ENCODE measurements at places on chromosomes 6 and 20.

- DNase-seq = no peak
These were observed 227.0 kb upstream of the MARCKS start for GRCh38 chr6:113629975-113630737.

GRCh38 chr20:4802023-4802422 is 80.3 kb downstream of the PRND start:
- DNase-seq = no peak

DNA sequence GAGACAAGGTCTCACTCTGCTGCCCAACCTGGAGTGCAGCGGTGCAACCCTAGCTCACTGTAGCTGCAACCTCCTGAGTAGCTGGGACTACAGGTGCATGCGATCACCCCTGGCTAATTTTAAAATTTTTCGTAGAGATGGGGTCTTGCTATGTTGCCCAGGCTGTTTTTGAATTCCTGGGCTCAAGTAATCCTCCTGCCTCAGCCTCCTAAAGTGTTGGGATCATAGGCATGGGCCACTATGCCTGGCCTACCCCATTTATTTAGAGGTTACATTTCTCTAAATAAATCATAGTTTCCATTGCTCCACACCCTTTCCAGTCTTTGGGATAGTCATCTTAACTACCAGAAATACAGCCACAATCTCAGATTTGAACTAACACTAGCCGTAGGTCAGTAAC is 134.7 kb upstream of the CITED2 start:
- no peak for DNase-seq

GRCh38 chr6:106363401-106364138 is 3.1 kb downstream of the CRYBG1 start:
- no peak for DNase-seq

DNA sequence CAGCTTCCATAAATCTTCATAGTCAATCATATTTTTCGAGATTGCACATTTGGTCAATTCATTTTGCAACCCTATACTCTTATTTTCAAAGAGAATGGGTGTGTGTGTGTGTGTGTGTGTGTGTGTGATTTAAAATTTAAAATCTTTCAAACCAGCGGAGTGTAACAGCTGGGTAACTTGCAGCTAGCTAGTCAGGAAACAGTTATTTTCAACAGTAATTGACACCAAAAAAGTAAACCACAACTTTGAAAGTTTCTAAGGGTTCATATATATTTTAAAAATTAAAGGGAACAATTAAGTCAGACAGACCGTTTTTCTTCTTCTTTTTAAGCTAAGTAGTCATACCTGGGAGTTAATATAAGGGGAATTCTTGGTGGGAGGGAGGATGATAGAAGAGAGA is 57.0 kb downstream of the PRR18 start:
- DNase-seq = no peak

DNA sequence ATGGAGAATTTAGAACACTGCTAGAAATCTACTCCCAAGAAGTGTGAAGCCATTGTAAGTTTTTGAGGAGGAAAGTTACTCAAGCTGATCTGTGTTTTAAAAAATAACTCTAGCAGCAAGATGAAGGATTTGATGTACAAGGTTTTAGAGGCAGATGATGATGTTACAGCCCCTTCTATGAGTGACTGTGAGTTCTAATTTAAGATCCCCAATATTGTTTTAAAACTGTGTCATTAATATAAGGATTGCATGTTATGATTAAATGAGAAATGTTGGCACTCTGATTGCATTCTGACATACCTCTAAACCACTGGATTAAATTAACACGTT is 293.5 kb downstream of the ADGB start:
- DNase-seq = no peak

GRCh38 chr20:41425180-41425884 is 58.7 kb upstream of the EMILIN3 start:
- DNase-seq = no peak

DNA sequence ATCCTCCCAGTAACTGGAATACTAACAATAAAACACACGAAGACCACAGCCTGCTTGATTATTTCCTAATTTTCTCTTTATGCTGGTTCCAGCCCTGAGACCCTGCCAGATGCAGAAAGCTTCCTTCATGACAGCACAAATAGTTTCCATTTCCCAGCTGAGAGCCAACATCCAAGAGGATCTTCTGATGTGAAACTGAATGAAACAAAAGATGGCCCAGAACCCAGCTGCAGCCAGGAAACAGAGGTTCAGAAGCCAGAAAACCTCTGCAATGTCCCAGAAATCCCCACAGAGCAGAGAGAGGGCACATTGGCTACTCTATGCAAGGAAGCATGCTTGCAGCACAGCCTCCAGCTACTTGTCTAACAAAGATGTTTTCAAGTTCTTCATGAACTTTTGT is 61.8 kb upstream of the PLEKHG1 start:
- DNase-seq = no peak

Data from A549 (cell line).